Stimulated activated effector memory CD8-positive, alpha-beta T cell treated with anti-CD3 and anti-CD28 coated beads, Interleukin-12 subunit alpha, Interleukin-12 subunit beta, amount 100 ng/mL, for 72 hours (primary cell): ENCODE measurements at places on chromosomes 2 and 18.

DNA sequence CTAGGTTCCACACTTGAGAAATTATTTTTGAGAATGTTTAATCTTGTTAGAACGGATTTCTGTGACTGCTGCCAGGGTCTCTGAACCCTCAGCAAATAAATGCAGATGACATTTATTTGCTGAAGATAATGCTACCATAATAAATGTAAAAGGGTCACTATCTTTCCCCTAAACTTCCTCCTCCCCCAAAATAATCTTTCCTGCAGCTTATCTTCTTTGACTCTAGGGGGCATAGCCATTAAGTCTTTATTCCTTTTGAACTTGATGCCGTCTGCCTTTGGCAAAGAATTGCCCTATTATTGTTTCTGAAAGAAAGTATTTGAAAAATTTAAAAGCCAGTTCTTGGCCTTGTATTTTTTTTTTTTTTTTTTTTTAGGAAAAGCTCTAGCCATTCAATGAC, 63.6 kb upstream of the ACSL3 start:
- no peak for DNase-seq

DNA sequence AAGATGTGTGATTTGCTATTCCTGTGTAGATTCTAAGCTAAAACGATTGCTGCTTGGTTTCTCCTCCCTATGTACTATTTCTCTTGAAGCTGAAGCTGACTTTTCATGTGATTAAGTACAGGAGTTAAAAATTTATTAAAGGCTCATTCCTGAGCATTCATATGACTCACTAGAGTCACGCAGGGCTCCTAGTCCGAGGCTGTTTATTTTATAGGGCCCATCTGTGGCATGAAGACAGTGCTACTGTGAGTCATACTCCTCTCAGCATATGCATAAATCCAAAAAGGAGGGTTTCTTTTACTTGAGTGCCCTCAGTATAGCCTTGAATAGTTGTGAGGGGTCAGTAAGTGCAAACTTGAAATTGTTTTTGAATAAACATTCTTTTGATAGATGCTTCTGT, 378.8 kb downstream of the PTPRM start:
- no peak for DNase-seq

- DNase-seq = no peak
Observed at GRCh38 chr2:241298673-241299072, 16.8 kb downstream of the HDLBP start.

- no peak for DNase-seq
Observed at GRCh38 chr2:545711-546650, 131.2 kb downstream of the TMEM18 start.

GRCh38 chr2:29603341-29603740, 318.0 kb downstream of the ALK start:
- DNase-seq = no peak
